ENCODE measurements at places on chromosomes 2 and 18.

- DNase-seq = no peak
These were observed 603.2 kb upstream of the ID2 start for GRCh38 chr2:8078705-8079104.

DNA sequence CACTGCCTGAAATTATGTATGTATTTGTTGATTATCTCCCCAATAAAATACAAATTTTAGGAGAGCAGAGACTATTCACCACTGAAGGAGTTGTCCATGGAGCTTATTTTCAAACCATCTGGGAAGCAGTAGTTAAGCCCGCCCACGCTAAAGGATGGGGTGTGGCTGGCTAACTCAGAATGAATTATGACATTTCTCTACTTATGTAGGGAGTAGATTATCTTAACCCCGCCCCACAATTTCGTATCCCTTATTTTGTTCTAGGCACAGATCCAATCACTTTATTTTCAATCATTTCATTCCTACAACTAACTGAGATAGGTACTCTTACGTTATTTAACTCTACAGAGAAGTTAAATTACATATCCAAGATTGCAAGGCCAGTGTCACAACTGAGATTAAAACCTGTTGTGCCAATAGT, 1.4 kb upstream of the LAPTM4A start:
- no peak for DNase-seq

- no peak for DNase-seq
These were observed 42.7 kb downstream of the SETBP1 start for GRCh38 chr18:44723411-44723810.

GRCh38 chr2:182870227-182870626, 3.8 kb upstream of the FRZB start:
- DNase-seq = no peak

DNA sequence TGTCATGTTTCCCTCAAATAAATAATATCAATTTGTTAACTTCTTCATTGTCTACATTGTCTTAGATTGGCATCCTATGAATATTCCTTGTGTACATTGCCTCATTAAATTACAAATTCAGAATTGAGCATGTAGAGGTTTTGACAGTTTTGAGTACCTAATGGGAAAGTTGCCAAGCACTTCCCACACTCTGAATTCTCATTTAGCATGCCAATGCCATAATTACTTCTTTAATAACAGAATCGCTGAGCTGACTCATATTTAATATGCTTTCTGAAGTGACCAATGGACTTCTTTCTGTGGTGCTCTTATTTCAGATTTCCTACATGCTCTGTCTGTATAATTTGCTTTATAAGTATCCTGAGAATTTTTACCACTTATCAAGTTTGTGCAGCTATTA, 114.4 kb upstream of the NOL4 start:
- no peak for DNase-seq

DNA sequence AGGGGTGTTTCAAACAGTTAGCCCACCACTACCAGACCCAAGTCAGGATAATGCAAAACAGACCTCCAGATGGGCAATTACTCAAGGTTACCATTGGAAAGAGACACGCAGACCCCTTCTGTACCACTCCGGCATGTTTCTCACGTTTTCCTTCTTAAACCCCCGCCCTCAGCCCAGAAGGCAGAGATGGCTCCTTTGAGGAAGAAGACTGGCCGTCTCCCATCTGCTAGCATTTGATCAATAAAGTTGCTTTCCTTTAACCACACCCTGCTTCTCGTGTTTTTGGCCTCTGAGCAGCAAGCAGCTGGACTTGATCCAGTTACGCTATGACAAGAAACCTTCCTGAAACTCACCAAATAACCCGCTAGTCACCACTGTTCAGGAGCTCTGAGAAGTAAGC, 1012.4 kb upstream of the GYPC start:
- no peak for DNase-seq

- no peak for DNase-seq
These were observed 20.5 kb downstream of the APLF start for GRCh38 chr2:68487773-68488355.
